NCI-H2107 (cell line): ENCODE measurements at places on chromosomes 3 and 15.

GRCh38 chr15:52645916-52646315, 33.3 kb downstream of the ATOSA start:
- DNase-seq, result no peak

DNA sequence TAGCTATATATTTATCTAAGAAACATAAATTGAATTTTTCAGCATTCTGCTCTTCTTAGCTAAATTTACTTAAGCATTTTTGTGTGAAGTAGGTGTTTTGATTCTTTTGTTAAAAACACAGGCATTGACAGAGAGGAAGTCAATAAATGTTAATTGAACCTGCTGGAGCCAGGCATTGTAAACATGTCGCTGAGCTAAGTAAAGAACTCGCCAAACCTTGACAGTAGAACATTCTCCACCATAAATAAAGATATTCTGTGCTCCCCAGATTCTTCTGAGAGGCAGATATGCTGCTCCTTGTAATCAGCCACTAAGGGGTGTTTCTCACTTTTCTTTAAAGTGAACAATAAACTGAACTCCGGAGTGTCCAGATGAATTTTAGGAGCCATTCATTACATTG, 38.4 kb downstream of the SYNM start:
- DNase-seq, result no peak

DNA sequence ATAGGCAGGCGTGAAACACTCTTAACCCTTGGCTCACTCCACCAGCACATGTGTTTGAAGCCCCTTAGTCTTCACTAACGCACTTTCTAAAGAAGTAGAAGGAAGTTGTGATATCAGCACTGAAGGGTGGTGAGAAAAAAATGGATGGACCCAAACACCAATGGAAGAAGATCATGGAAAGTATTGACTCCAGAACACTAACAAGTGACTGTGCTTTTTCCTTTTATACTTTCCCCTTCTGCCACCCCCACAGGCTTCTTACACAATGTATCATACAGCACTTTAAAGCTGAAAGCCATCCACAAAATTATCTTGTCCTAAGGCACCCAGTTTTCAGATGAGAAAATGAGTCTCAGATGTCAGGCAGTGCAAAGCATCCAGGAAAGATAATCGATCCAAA, 93.9 kb upstream of the PHLDB2 start:
- no peak for DNase-seq

- DNase-seq, result no peak
Observed at GRCh38 chr3:55719508-55719907, 232.4 kb upstream of the WNT5A start.

- no peak for DNase-seq
Observed at GRCh38 chr15:78850941-78851755, 21.5 kb upstream of the MORF4L1 start.

GRCh38 chr3:151011427-151011826, 38.9 kb upstream of the CLRN1 start:
- DNase-seq, result no peak

- DNase-seq, result no peak
Observed at GRCh38 chr3:27114684-27115083, 254.5 kb downstream of the NEK10 start.

- DNase-seq, result no peak
Observed at GRCh38 chr3:99484871-99485270, 153.5 kb upstream of the COL8A1 start.
